ENCODE measurements at places on chromosomes 7 and 10.
A peak's percentile ranks its signal among the peaks of the same experiment; 100 is the strongest.

- DNase-seq: no peak
Observed at GRCh38 chr7:50664461-50664922, 99.3 kb upstream of the DDC start.

GRCh38 chr7:2647594-2648172, 15.9 kb downstream of the TTYH3 start:
- no peak for DNase-seq

GRCh38 chr7:85156661-85157208, 30.1 kb downstream of the SEMA3D start:
- no peak for DNase-seq

GRCh38 chr7:151141855-151142685, 25.4 kb downstream of the GBX1 start:
- DNase-seq: no peak

GRCh38 chr10:11884706-11885423, 61.7 kb downstream of the PROSER2 start:
- no peak for DNase-seq

DNA sequence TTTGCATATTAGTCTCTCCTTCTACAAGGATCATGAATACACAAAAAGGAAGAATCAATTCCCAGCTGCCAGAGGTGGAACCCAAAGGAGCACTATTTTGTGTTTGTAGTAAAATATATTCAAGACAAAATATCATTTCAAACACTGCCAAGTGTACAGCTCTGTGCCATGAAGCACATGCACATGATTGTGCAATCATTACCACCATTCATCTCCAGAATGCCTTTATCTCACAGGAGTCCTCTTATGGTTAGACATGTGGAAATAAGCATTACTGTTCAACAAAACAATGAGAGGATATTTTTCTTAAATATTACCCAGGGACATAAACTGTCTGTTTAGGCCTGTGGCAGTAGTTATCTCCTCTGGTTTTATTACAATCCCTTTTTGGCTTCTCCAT, 151.4 kb upstream of the PPP1R3A start:
- DNase-seq: no peak

- DNase-seq: no peak
Observed at GRCh38 chr10:108848046-108848445, 1075.3 kb downstream of the XPNPEP1 start.

DNA sequence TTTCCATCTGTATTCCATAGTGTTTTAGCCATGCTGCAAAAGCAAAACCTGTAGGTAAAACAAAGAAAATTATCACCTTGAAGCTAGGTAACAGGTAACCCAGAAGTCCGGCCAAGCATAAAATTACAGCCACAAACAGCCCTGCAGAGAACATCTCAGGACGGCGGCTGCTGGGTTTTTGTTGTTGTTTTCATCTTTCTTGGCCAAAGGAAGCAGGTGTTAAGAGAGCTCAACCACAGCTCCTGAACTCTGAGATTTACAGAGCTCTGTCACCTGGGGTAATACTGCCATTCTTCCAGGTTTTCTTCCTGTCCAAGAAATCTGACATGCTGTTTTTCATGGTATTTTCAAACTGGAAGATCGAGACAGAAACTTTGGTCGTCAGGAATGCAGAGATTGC, 847 bp upstream of the SCIN start:
- DNase-seq: no peak

DNA sequence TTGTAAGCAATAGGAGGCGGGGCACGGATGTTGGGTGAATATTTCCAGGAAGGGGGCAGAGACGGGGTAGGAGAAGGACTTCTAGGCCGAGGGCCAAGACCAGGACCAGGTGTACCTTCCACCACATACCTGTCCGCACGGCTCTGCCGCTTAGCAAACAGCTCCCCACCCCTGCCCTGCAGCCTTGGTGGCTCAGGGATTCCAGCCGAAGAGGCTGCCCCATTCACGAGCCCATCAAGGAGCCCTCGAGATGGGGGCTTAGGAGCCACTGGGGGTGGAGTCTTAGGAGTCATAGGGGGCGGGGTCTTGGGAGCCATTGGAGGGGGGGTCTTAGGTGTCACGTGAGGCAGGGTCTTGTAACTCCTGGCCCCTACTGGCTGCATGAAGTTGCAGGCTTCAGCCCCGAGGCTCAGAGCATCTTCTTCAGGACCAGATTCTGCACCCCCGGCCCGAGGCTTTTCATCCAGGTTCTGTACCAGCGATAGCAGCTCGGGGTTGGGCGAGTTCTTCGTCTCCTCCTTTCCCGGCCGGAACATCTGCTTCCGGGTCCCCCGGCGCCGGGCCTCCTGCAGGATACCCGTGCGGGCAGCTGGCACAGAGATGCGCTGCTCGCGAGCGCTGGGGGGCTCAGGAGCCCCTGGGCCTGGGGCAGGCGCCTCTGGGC, 6.1 kb upstream of the MYOZ1 start:
- no peak for DNase-seq

- no peak for DNase-seq
Observed at GRCh38 chr7:132475669-132476116, 100.6 kb downstream of the PLXNA4 start.

DNA sequence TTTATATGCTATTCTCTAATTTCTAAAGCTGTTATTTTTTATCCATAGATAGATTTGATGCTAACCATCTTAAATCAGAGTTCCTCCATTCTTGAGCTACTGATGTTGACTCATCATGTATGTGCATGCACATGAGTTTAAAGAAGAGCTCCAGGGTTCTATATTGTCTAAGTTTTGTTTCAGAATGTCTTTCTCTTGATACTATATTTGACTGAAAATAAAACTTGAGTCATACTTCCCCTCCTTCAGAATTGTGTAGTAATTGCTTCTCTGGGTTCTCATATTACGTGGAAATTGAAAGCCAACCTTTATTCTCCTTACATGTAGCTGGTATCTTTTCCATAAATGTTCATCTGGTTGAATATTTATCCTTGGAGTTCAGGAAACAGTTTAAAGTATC, 89.4 kb downstream of the LRRTM3 start:
- no peak for DNase-seq

- DNase-seq: no peak
Observed at GRCh38 chr10:99855479-99856071, 73.1 kb downstream of the ABCC2 start.

- DNase-seq: no peak
Observed at GRCh38 chr7:22582863-22583622, 83.1 kb upstream of the STEAP1B start.

- no peak for DNase-seq
Observed at GRCh38 chr10:86139066-86139657, 227.4 kb downstream of the GRID1 start.

- DNase-seq: no peak
Observed at GRCh38 chr7:135731-136645, 56.4 kb upstream of the FAM20C start.

DNA sequence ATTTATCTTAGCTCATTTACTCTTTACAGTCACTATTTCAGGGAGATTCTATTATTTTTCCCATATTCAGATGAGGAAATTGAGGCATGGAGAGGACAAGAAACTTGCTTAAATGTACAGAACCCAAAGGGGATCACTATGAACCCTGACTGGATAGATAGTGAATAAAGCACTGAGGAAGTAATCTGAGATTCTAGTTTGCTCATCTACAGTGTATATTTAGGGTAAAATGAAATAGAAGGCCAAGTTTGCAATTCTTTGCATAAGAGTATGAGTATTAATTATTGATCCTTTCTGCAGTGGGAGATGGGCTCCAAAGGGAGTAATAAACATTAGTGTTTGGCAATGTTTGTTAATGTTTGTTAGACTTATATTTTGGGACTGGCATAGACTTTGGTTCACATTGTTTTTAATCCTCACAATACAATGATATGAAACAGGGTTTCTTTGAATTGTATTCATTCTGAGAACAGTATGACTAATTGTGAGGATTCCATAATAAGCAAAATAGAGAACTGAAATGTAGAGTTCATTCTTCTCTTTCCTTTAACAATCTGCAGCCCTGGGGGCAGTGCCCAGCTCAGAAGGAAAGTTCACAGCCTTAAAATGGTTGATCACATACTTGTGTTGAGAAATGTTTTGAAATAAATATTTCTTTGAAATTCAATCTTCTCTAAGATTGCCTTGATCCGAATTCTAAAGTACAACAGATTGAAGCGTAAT, 131.0 kb upstream of the ZNF804B start:
- no peak for DNase-seq

- no peak for DNase-seq
Observed at GRCh38 chr10:75287697-75288096, 51.9 kb upstream of the COMTD1 start.

GRCh38 chr7:28272461-28272877, 91.9 kb upstream of the JAZF1 start:
- no peak for DNase-seq

DNA sequence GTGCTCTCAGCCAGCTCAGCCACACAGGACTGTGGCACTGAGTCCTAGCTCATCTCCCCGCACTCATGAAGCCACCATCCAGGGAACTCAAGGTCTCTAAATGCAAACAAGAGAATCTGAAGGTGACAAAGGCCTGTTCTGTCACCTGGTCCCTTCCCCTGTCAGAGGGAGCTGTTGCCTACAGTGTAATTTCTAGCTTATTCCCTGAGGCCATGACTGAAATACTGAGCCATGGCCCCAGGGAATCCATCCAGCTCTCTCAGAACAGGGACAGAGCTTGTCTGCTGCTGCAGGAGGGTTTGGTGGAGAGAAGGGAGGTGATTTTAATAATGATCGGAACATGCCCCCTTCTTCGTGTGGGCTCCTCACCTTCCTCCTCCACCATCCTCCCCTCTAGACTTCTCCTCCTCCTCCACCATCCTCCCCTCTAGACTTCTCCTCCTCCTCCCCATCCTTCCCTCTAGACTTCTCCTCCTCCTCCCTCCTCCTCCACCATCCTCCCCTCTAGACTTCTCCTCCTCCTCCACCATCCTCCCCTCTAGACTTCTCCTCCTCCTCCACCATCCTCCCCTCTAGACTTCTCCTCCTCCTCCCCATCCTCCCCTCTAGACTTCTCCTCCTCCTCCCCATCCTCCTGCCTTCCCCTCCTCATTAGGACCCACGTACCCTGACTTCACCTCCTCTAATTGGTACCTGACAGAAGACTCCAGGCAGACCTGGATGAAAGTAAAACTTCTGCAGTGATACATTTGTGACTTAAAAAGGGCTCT, 338.0 kb upstream of the MKI67 start:
- no peak for DNase-seq

- DNase-seq: no peak
Observed at GRCh38 chr10:122263971-122264370, 7.1 kb upstream of the BTBD16 start.

GRCh38 chr10:113381981-113382509, 170.8 kb upstream of the HABP2 start:
- no peak for DNase-seq

GRCh38 chr10:80372675-80373074, 16.1 kb downstream of the DYDC2 start:
- no peak for DNase-seq

DNA sequence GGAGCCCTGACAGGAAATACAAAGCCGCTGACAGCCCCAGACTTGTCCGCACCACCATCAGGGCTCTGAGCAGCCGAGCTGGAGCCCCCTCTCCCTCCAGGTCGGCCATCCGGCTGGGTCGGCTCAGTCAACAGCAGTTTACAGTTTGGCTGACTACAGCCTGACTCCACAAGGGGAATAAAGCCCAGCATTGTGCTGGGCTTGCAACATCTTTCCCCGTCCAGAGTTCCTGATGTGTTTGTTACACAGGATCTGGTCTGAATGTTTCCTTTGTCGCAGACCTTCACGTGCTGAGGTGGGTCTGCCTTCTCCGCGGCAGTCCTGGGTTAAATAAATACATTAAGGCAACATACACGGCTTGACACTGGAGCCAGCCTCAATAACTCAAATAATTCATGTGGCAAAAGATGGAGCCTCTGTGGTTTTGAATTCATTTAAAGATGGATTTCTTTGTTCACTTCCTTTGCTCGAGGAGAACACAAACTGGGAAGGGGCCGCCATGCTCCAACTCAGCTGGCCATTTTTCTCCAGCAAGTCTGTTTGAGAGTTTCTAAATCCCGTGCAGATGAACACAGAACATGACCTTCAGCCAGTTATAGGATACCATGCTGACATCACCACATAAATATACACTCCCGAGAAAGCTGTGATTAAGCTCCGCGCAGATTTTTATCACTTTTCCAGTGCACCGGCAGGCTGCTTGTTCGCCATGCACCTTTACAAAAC, 192.1 kb downstream of the WDR11 start:
- DNase-seq: no peak

GRCh38 chr10:46995234-46995633, 84.0 kb downstream of the PTPN20 start:
- DNase-seq: no peak

DNA sequence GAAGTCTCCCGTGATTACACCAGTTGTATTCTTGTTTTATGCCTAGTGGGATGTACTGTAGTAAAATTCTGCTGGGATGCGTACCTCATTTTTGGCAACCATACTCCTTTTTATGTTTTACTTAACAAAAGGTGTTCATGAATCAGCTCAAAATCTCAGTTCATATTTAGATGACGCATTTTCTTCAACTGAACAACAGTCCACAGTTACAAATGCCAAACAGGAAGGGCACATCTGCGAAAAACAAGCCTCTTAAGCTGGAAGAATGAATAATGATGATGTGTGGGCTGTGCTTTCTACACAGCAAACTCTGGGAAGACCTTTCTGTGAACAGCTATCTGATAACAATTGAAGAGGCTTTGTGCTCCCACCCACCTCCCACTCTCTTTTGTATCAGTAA, 68.4 kb upstream of the NRBF2 start:
- peak; percentile 4 for DNase-seq

All from T-helper 1 cell (primary cell).